Activated CD4-positive, alpha-beta T cell treated with anti-CD3 and anti-CD28 coated beads, Interleukin-2, Interleukin-6, amounts not matched to agents 100 ng/mL and 50 ng/mL, durations not matched to agents 16 hours and 8 hours (primary cell): ENCODE measurements at places on chromosomes 1 and 21.

DNA sequence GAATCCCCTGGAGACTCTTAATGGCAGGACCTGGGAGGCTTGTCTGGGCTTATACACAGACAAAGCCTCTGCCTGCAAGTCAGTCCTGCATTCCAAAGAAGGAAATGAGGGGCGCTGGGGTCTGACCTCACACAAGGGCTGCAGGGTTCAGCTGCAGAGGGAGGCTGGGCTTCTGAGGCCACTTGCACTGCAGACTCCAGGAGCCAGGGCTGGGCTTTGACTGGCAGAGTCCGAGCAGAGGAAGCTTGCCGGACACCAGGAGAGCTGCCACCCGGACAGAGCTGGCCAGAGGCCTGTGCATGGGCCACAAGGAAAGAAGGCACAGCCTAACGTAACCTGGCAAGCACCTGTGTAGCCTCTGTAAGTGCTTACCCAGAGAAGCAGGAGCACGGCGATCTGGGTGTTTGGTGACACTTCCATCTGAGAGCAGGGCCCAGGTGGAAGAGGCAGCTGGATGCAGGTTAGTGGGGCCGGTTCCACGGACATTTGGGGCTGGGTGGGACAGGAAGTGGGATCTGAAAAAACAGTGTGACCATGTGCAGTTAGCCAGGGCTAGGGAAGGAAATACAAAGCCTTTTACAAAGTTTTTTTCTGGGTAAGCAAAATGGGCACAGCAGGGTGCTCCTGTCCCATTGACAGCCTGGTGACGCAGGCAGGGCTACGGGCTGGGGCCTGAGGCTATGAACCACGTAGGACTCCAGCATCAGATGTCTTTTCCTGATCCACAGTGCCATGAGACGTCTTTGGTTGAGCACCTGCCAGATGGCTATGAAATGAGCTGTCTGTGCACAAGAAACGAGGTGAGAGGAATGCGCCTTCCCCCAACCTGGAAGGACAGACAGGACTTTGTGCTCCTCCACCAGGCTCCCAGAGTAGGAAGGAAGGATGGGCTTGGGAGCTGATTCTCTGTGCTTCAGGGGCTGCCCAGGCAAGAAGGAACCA is 37.3 kb upstream of the LBR start:
- DNase-seq: no peak

DNA sequence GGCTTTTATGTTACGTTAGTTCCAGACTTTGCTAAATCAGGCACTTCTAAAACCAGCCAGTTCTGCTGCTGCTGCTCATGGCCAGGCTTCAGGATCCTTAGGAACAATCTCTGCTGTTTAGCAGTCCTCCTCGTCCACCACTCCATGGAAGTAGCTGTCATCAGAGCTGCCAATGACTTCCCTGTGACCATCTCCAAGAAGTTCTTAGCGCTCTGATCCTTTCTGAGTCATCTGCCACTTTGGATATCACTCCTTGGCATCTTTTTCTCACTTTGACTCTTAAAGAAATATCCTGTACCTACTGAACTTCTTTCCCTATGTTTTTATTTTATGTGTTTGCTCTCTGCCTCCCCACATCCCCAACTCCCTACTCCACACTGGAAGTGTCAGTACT is 14.7 kb upstream of the IRF2BP2 start:
- DNase-seq: no peak

DNA sequence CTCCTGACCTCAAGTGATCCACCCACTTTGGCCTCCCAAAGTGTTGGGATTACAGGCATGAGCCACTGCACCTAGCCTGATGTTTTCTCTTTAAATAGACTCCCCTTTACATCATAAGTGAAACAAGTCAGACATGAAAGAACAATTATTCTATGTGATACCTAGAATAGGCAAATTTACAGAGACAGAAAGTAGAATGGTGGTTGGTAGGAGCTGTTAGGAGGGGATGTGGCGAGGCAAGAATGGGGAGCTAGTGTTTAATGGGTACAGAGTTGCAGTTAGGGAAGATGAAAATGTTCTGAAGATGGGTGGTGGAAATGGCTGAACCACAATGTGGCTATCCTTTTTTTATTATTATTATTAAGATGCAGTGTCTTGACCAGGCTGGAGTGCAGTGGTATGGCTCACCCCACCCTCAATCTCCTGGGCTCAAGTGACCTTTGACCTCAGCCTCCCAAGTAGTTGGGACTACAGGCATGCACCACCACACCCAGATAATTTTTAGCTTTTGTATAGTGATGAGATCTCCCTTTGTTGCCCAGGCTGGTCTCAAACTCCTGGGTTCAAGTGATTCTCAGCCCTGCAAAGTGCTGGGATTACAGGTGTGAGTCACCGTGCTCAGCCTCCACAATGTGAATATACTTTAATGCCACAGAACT is 28.4 kb downstream of the ELF3 start:
- no peak for DNase-seq

GRCh38 chr1:2316451-2316961 is 74.8 kb downstream of the MORN1 start:
- no peak for DNase-seq

DNA sequence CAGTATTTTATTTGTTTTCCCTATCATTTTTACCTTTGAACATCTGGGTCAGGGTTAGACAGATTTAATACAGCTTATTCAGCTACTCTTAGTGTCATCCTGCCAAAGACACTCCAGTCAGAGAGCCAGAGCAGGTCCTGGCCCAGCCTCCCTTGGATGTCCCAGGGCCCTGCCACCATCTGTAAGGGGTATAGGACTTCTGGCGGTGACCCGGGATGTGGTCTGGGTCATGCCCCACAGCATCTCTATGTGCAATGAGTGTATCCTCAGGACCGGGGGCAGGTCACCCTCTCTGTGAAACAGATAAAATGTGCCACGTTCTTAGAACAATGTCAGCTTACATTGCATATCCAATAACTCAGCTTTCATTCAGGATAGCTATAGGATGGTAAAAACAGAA is 37.8 kb upstream of the PRSS38 start:
- no peak for DNase-seq

DNA sequence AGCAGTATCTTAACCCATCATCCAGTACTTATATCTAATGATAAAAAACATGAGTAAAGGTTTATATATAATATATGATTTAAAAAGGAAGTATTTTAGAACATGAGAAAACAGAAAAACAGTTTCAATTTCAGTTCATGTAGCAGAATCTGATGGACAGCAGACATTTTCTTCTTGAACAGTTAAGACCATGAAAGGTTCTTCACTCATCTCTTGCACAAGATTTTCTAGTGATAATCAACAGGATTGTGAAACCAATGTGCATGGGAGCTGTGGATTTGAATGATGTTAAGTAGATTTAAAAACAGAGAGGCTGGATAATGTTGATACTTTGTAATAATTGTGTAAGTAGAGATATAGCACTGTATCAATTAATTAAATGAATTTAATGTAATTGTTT is 1297.6 kb downstream of the BRINP3 start:
- DNase-seq: no peak

DNA sequence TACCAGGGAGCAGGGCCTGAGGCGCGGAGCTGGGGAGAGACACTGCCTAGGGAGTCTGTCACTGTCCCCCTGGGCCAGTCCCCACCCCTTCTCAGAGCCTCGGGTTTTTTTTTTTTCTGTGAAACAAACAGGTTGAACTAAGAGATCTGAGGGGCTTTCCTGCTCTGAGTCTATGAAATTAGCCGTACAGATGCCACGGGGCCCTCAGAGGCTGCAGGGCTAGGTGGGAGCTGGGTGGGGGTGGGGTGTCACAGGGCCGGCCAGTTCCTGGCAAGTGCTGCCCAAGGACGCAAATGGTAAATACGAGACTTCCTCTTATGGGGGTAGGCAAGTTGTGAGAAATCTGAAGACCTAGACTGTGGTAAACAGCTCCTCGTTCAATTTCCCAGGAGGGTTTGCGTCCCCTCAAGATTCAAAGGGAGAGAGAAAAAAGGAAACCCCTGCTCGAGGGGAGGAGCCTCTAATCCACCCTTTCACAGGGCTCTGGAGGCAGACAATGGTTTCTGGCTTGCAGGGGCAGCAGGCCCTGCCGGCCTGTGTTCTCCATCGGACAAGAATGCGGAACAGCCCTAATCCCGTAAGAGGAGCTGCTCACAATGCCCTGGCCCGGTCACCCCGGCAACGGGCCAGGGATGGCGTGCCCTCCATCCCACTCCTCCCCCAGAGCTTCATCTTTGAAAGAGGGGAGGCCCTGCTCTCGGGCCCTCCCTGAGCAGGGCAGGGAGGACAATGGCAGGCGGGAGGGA is 7.8 kb downstream of the NUAK2 start:
- no peak for DNase-seq

GRCh38 chr1:41752514-41753170 is 166.1 kb downstream of the HIVEP3 start:
- DNase-seq: no peak

GRCh38 chr1:6494627-6495026 is 3.2 kb upstream of the PLEKHG5 start:
- DNase-seq: no peak

DNA sequence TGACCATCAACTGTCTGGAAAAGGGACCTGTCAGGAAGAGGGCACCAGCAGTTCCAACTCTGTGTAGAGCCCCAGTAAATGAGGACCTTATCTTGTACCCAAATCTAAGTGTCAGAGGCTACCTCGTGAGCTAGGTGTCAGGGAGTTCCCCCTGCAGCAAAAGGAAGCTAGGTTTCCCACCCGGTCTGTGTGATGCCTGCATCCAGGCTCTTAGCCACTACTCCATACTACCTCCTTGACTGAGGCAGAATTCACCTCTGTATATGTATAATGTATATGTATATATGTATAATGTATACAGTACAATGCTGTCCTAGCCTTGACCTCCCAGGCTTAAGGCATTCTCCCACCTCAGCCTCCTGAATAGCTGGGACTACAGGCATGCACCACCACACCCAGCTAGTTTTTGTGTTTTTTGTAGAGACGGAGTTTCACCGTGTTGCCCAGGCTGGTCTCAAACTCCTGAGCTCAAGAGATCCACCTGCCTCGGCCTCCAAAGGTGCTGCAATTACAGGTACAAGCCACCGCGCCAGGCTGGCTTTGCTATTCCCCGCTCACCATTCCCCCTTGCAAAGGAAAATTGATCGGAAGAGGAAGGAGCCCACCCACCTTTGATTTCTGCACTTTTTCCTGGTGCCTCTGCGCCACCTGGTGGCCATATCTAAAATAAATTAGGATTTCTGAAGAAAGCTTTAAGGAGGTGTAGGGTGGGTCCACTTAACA is 15.7 kb upstream of the LUZP1 start:
- DNase-seq: peak; percentile 53

- DNase-seq: no peak
Observed at GRCh38 chr1:39947260-39947659, 7.7 kb upstream of the MFSD2A start.

- no peak for DNase-seq
Observed at GRCh38 chr1:64476251-64476952, 6.5 kb downstream of the CACHD1 start.

- DNase-seq: no peak
Observed at GRCh38 chr1:87806379-87807094, 477.9 kb downstream of the LMO4 start.

DNA sequence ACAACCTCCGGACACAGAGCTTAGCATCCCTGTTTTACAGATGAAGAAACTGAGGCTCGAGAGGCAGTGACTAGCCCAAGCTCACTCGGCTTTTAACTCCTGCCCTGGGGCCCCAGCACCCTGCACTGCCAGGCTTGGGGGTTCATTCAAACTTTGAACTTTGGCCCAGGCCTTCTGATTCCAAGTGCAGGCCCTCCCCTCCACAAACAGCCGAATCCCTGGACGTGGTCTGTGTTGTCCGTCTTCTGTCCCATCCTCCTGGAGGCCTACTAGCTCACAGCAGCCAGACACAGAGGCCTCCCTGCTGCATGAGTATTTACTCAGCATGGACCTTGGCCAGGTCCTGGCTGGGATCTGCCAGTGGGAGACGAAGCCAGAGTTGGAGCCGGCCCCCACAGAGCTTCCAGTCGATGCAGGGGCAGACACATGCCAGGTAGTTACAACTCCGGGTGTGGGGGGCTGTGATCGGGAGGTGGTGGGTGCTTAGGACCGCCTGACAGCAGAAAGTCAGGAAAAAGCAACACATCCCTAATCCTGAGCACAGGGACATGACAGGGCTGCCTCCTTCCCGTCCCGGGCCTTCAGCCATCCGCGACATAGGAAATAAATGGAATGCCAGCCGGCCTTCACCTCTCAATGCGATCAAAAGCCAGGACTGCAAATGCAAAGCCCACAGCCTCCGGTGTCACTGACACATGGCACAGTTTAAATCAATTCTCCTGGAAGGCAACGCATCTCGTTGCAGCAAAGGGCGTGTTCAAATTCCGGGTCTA is 7.4 kb downstream of the IFFO2 start:
- DNase-seq: no peak

- DNase-seq: no peak
Observed at GRCh38 chr1:94209425-94209824, 28.0 kb downstream of the ARHGAP29 start.

DNA sequence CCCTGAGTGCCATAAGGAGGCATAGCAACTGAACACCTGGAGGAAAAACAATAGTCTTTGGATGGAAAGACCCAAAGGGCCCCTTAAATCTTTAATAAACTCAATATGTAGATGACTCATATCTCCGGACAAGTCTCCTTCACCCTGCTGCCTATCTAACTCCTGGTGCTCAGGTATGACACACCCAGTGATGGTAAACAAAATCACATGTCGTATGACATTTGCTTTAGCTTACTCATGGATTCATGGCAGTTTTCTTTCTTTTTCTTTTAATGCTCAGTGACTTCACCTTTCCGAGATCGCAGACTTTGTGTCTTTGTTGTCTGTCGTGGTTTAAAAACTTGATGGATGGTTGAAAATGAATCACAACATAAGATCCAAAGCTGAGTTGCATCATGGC is 208.5 kb upstream of the PROX1 start:
- no peak for DNase-seq

GRCh38 chr1:67515324-67516080 is 85.3 kb upstream of the SERBP1 start:
- DNase-seq: no peak

- peak; percentile 76 for DNase-seq
Observed at GRCh38 chr1:23103001-23103889, 65.4 kb downstream of the LUZP1 start.

DNA sequence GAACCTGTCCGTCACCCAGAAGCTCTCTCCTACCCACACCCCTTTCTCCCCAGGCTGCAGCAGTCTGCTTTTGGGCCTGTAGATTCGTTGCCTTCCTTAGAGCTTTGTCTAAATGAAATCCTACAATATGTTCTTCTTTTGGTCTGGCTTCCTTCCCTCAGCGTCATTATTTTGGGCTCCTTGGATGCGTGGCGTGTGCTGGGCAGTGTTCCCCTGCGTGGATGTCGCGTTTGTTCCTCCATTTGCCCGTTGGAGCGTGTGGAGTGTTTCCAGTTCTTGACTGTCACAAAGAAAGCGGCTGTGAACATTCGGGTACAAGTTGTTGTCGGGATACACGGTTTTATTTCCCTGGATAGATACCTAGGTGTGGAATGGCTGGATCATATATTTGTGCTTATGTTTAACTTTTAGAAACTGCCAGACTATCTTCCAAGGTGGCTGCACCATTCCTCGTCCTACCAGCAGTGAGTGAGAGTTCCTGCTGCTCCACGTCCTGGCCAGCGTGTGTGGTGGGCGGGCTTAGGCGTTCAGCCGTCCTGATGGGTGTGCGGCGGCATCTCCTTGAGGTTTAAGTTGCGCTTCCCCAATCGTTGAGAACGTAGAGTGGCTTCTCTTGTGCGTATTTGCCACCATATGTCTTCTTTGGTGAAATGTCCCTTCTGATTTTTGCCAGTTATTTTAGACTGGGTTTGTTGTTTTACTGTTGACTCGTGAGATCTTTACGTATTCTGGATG is 31.7 kb downstream of the SKI start:
- DNase-seq: no peak

- DNase-seq: no peak
Observed at GRCh38 chr1:181452746-181453145, 30.6 kb upstream of the CACNA1E start.
